ENCODE measurements at places on chromosomes 12 and 14.

DNA sequence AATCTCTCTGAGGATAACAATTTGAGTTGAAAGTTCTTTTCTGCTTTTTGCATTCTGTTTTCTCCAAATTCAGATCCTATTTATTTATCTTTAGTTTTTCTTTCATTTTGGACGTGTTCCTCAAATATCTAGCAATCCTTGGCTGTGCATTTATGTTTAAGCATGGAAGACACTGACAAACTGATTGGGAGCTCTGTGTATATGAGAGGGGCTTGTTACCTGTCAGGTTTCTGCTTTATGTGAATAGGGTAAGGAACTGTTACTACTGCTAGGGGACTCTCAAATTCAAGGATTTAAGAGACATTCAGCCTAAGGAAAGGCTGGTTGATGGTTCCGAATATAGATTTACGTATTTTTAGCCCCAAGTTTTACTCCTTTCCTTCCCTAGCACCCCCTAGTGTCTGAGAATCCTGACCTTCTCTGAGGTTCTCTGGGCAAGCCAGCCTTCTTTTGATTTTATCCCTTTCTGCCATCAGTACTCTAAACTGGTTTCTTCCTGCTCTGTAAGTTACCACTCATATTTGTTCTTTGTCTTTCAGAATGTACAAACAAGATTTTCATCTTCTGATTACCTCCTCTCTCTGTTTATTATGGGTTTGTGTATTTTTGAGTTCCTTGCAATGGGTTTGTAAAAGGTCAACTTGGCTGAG is 30.5 kb downstream of the YLPM1 start:
- DNase-seq, result no peak

DNA sequence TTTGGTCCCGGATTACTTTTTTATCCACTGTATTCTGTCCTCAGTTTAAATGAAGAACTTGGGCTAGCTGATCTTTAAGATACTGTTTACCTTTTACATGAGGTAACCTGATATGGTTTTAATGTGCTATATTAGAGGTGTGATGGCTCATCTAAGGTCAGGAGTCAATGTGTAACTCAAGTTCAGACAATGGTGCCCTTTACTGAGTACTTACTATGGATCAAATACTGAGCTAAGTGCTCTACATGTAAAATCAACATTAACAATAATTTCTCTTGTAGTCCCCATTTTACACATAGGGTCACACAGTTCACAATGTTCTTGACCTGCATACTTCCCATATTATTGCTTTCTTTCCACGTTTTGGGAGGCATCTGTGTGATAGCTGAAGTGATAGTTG is 79.2 kb downstream of the CEP83 start:
- no peak for DNase-seq

DNA sequence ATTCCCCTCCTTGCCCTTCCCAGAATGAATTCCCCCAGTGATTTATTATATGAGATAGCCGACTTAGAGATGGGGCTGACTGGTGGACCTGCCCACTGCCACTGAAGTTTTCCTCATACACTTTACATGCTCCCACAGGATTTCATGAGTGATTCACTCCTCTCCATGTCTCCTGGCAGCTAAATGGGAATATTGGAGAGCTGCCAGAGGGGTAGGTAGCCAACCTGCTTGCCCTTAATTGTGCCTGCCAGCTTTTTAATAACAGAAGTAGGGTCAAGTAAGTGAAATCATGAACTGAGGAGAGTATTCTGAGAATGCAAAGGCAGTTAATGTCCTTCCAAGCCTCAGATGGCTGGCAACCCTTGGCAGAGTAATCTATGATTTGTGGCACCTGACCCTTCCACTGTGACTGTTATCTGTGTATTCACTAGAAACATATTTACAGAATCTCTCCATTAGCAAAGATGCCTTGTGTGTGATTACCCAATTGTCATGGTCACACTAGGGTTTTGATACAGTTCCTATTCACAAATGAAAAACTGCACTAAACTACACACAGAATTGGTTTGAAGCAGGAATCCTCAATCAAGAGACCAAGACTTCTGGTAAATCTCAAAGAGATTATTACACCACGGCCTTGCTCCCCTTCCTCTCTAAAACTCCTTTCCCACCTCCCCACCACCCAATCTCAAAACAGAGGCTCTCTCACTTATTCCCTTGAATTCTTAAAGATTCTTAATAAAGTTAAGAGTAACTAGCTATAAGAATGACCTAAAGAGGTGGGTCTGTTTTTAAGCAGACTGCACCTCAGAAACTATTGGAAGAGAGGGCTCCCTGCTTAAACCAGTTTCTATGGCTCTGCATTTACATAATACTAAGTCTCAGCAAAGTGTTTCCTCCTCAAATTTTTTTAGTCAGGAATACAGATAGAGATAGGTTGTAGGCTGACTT is 17.2 kb downstream of the NKX2-1 start:
- DNase-seq, result no peak

GRCh38 chr14:106845286-106846087 is 1319.1 kb downstream of the TMEM121 start:
- DNase-seq, result no peak

GRCh38 chr12:102067574-102068258 is 5.9 kb upstream of the WASHC3 start:
- no peak for DNase-seq

DNA sequence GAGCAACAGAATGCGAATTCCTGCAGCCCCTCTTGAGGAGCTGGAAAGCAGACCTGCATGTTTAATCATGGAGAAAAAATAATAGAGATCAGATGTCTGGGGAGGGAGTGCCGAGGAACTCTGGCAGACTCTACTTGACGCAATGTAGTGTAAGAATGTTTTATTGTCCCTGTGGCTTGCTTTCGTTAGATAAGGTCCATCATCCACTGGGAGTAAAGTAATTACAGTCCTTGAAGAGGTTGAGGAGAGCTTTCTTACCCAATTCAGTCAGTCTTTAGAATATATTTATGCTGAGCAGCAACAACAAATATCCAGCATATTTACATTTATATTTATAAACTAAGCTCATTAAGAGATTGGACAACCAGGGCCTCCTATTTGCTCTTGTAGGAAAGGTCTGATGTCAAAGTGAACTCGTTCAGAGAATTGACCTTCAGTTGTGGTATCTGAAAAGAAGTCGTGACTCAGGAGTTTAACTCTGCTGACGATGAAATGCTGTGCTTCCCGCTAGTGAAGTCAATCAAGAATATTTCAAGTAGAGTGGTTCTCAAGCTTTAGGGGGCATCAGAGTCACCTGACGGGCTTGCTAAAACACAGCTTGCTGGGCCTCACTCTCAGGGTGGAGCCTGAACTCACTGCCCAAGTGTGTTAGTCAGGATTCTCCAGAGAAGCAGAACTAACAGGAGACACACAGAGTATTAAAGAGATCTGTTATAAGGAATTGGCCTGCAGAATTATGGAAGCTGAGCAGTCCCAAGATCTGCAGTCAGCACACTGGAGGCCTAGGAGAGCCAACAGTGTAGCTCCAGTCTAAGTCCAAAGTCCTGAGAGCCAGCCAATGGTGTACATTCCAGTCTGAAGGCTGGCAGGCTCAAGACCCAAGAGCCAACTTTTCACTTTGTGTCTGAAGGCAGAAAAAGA is 139.3 kb upstream of the LMNTD1 start:
- DNase-seq, result no peak

DNA sequence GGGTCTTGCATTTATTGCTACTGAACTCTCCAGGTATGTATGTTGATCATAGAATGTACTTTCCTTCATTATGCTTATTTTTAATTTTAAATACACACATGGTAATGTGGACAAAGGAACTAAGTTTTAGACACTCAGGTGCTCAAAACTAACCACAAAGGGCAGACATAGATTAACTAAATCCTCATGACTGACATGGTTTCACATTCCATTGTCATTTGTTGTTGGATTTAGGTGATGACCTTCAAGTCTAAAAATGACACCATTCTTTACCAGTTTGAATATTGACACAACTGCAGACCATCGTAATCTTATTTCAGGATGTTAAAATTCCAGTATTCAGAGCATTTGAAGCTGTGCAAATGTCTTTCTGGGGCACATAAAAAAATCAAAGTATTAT is 128.4 kb downstream of the BBS10 start:
- no peak for DNase-seq

GRCh38 chr12:102479099-102479885 is 1.1 kb downstream of the IGF1 start:
- no peak for DNase-seq

GRCh38 chr12:128365651-128366231 is 98.8 kb downstream of the TMEM132C start:
- DNase-seq, result no peak

DNA sequence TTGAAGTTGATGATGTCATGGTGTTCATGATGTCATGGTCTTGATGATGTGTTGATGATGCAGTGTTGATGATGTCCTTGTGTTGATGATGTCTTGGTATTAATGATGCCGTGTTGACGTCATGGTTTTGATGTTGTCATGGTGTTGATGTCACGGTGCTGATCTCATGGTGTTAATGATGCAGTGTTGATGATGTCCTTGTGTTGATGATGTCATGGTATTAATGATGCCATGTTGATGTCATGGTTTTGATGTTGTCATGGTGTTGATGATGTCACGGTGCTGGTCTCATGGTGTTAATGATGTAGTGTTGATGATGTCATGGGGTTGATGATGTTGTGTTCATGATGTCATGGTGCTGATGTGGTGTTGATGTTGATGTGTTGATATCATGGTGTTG is 48.0 kb upstream of the RIMBP2 start:
- no peak for DNase-seq

- no peak for DNase-seq
Measured at GRCh38 chr14:94180655-94181271, 6.6 kb downstream of the PPP4R4 start.

DNA sequence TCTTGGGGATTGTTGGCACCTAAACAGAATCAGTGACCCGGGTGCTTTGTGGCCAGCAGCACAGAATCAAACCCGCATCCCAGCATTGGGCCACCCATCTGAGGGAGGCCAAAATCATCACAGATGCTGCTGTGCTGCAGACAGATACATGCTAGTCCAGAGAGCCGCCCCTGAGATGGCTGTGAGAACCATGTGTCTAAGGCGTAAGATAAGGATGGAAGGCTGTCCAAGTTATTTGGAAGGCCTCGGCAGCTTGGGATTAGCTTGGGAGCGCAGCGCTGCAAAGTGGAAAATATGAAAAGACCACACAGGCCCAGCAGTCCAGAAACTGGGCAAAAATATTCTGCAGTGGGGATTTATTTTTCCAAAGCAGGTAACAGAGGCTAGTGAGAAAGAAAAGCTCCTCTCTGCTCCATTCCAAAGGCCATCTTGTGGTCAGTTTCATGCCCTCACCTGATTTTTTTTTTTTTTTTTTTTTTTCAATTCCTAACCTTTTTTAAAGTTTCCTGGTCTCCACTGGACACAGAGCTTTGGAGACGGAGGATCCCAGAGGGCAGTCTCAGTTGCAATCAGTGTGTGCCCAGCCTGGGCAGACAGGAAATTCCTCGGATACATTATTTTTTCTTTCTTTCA is 178.9 kb upstream of the BCL2L14 start:
- no peak for DNase-seq

GRCh38 chr14:35808076-35808637 is 938 bp downstream of the RALGAPA1 start:
- DNase-seq, result no peak

DNA sequence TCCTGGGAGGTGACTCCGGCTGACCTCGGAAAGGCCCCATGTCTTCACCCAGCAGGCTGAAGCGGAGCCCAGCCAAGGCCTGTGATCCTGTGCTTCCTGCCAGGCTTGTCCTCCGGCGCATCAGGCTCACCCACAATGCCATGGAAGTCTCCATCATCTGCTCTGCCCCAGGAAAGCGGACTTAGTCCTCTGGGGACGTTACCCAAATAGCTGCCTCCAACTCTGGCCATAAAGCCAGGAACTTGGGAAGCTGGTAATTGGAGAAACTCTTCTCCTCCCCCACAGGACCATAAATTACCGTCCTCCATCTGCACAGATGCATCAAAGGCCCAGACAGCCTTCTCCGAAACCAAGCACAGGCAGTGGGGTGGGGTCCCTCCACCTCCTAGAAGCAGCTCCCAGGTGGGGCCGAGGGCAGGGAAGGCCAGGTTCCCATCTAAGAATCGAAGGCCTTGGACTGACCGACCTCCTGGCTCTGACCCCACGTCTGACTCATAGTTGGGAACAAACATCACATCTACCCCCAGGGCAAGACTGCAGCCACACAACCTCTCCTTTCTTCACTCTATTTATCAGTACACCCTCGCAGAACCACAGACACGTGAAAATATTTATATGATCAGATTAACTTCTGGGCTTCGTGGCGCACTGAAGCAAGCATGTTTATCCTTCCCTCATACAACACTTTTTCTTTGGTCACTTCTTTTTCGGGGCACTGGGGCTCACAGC is 56.4 kb downstream of the PITPNM2 start:
- no peak for DNase-seq

GRCh38 chr12:6272300-6273204 is 37.9 kb upstream of the PLEKHG6 start:
- no peak for DNase-seq

GRCh38 chr12:129599406-129599805 is 304.4 kb downstream of the TMEM132D start:
- no peak for DNase-seq

GRCh38 chr12:20627001-20627588 is 68.0 kb upstream of the SLCO1C1 start:
- no peak for DNase-seq

GRCh38 chr14:91173221-91173670 is 59.4 kb downstream of the DGLUCY start:
- no peak for DNase-seq

- DNase-seq, result no peak
Measured at GRCh38 chr12:53481939-53482586, 17.2 kb downstream of the MAP3K12 start.

DNA sequence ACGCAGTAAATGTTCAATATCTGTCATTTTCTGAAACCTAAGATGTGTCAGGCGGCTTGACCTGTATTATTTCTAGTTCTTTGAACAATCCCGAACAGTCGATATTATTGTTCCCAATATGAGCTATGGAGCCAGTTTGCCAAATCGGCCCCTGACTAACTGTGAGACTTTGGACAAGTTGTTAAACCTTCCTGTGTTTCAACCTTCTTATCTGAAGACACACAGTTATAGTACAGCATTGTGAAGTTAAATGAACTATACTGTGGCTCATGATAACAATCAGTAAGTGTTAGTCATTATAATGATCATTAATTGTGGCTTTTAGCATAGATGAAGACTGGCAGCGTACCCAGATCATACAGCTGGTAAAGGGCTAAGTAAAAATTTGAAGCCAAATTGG is 23.4 kb downstream of the DDX47 start:
- no peak for DNase-seq

- DNase-seq, result no peak
Measured at GRCh38 chr14:65100922-65101541, 1.3 kb downstream of the MAX start.

DNA sequence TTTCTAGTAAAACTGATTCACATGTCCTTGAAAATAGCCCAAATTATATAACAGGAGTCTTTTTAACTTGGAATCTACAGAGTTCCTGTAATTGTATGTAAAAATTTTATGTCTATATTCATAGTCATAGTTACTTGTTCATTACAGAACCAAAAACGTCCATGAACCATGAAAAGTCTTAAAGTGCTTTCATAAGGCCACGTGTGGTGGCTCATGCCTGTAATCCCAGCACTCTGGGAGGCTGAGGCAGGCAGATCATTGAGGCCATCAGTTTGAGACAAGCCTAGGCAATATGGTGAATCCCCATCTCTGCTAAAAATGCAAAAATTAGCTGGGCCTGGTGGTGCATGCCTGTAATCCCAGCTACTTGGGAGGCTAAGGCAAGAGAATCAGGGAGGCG is 48.4 kb downstream of the GALNT4 start:
- DNase-seq, result no peak

All from HS-27A (cell line).